ENCODE measurements at places on chromosomes 1 and 21.
A peak's percentile ranks its signal among the peaks of the same experiment; 100 is the strongest.

DNA sequence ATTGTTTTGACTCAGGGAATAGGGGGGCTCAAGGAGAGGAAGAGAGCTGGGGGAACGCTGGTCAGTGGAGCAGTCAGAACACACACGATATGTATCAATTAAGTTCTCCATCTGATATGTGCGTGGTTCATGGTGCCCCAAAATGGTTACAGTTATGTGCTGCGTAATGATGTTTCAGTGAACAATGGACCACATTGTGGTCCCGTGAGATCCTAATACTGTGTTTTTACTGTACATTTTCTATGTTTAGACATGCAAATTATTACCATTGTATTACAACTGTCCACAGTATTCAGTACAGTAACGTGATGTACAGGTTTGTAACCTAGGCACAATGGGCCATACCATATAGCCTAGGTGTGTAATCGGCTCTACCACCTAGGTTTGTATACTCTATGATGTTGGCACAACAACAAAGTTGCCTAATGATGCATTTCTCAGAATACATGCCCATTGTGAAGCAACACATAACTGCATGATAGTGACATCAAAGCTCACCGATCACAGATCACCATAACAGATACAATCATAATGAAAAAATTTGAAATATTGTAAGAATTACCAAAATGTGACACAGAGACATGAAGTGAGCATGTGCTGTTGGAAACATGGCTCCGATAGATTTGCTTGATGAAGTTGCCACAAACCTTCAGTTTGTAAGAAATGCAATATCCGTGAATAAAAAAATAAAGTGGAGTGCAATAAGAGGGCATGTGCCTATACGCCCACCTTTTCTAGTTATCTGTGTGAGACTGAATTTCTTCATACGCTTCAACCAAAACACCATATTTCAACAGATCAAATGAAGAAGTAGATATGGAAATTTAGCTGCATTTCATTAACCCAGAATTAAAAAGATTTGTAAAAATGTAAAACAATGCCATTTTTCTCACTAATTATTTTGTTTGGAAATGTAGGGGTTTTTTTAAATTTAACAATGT lies 14.8 kb upstream of the TMEM54 start:
- no peak for DNase-seq

- DNase-seq = no peak
Observed at GRCh38 chr1:205878026-205878425, 28.1 kb upstream of the PM20D1 start.

GRCh38 chr1:73500154-73500553 lies 697.8 kb downstream of the LRRIQ3 start:
- no peak for DNase-seq

- no peak for DNase-seq
Observed at GRCh38 chr1:6000444-6001288, 8.4 kb upstream of the NPHP4 start.

GRCh38 chr21:19724081-19724480 lies 1274.1 kb upstream of the NCAM2 start:
- no peak for DNase-seq

DNA sequence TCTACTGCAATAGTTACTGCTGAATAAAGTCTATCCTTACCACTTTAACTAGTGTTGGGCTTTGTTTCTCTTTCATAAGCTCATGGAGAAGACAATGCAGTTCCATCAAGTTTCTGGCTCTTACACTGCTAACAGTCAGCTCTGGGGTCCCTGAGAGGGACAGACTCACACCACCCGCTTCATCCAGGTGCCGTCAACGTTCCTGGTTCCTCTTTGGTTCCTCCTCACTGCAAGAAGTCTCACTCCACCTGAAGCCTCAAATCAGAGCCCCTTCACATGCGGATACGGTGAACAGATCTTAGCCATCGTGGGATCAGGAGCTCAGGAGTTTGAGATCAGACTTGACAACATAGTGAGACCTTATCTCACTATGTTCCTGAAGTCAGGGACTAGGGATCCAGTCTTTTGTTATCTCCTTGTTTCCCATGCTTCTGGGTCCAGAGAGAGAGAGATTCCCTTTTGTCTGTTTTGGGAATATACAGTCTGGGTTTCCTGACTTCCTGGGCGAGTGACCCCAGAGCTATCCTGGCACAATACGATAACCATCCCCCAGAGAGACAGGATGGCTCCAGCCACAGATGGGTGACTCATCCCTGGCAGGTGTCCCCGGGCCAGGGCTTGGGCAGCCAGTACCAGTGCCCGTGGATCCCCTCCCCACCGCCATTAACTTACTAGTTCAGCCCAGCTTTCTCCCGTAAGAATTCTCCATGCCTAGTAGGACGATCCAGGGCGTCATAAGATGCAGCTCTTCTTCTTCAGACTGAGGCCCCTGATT lies 14.3 kb upstream of the PCP4 start:
- DNase-seq = no peak

- DNase-seq = no peak
Observed at GRCh38 chr1:115092175-115092574, 2.9 kb upstream of the TSPAN2 start.

DNA sequence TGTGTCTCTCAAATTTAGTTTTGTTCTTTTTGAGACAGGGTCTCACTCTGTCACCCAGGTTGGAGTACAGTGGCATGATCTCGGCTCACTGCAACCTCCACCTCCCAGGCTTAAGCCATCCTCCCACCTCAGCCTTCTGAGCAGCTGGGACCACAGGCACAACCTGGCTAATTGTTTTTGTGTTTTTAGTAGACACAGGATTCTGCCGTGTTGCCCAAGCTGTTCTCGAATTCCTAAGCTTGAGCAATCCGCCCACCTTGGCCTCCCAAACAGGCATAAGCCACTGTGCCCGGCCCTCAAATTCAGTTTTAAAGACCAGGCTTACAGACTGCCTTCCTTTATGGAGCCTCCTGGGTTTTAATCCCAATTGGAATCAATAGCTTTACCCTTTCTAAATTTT lies 83.7 kb upstream of the SELENON start:
- no peak for DNase-seq

DNA sequence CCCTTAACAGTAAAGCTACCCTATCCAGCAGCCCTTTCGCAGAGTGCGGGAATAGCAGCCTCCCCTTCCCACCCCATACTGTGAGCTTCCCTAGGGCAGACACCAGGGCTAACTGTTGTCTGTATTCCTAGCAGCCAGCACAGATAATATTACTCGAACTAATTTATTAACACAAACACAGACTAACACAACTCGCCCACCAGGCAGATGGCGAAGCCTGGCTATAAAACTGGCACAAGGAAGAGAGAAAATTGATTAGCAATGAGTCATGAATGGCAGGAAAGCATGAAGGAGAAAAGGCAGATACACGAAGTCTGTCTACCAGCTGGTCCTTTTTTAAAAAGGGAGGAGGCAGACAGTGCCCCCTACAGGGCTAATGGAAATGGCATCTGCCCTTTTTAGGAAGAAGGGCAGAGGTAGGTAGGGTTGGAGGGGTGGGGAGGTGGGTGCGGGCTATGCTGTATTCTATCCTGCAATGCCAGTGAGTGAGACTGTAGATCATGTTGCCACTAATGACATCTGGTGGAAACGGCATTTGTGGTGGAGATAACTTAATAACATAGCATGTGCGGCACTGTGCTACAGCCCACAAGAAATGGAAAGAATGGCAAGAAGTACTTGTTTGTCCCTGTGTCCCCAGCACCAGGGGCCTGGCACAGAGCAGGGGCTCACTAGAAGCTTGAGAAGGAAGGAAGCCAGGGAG lies 30.6 kb upstream of the CTPS1 start:
- DNase-seq = peak; percentile 14

GRCh38 chr1:52588535-52588934 lies 13.6 kb upstream of the GPX7 start:
- DNase-seq = no peak

DNA sequence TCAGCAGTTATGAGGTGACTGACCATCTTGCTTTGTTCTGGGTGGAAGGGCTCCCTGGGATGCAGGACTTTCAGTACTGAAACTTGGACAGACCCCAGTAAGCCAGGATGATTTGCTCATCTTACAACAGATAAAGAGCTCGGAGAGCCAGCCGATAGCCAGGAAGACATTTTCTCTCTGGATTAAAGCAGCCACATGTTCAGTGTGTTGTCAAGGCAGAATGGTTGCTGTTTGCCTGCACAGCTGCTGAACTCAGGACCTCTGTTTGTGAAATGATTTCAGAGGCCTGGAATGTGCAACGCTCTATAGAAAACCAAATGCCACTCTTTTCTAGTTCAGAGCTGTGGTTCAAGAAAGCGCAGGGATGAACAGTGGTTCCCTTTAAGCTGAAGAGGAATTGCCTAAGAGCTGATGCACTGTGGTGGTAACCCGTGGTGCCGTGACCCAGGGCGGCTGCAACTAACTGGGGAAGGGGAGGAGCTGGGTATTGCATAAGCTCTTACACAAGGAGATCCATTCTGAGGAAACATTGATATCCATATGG lies 40.7 kb downstream of the CASQ2 start:
- DNase-seq = no peak

- no peak for DNase-seq
Observed at GRCh38 chr1:11541236-11541635, 62.3 kb downstream of the DISP3 start.

DNA sequence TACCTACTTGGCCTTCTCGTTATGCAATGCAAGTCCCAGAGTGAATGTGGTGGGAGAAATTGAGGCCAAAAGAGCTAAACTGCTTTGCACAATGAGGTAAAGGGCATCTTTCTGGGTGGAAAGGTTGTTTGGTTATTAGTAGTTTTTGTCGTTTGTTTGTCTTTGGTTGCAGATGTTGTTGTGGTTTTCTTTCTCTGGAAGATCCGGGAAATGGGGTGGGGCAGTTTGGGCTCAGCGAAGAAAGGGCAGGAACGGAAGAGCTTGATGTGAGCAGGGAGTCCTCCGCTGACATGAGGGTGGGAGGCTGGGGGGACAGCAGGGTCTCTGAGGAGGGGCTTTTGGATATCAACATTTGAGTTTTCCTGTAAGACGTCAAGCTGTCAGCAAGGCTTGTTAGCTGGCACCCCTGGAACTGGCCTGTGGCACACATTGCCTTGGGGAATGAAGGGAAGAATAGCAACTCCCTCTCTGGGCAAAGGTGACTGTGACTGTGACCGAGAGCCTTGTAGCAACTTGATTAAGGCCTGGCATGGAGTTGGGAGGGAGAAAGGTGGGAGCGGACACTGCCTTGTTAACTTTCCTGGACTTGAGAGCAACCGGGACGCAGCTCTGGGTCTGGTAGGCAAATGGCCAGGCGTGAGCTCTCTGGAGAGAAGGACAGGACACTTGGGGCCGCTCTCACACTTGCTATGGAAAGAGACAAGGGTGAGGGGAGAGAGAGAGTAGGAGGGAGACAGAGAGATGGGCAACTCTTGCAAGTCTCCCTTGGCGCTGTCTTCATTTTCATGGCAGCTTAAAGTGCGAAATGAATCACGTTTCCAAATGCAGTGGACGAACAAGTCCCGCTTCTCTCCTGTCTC lies 15.4 kb upstream of the OPRD1 start:
- DNase-seq = no peak

GRCh38 chr1:22250724-22251123 lies 107.8 kb upstream of the WNT4 start:
- no peak for DNase-seq

DNA sequence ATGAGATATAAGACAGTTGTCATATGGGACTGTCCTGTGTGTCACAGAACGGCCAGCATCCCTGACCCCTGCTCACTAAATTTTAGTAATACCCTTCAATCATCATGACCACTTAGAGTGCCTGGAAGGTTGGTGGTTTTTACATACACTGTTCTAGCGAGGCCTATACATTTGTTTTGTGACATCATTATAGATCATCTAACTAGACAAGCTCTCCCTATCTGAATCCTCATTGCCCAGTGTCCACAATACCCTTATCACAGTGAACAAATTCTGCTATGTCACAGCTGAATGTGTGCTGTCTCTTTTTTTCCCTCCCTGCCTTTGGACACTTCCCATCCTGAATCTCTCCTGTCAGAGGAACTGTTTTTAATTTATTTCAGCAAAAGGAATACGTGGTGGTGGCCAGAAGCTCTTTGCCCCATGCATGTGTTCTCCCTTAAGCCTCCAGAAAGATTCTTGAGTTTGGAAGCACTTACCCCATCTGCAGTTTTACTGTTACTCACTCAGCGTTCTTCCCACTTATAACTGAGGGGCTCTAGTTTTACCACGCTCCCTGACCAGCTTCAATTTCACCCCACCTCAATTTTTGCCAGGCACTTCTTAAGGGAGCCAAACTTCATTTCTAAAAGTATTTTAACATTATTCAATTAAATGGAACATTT lies 70.3 kb downstream of the OLFML2B start:
- DNase-seq = no peak

DNA sequence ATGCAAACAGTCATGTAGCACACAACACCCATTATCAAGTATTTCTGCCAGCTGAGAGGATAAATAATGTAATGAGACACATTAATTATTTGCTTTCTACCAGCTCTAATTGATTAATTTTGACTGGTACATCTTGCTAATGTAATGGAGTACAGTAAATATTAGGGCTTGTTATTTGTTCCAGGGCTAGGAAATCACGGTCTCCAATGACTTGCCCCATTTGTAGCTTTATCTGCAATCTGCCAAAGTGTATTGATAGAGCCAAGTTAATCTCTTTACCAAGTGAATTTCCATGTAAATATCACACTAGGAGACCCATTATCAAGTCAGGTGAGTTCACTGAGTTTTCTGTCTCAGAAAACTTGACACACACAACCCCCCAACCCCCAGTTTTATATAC lies 55.1 kb downstream of the RGS13 start:
- DNase-seq = no peak

DNA sequence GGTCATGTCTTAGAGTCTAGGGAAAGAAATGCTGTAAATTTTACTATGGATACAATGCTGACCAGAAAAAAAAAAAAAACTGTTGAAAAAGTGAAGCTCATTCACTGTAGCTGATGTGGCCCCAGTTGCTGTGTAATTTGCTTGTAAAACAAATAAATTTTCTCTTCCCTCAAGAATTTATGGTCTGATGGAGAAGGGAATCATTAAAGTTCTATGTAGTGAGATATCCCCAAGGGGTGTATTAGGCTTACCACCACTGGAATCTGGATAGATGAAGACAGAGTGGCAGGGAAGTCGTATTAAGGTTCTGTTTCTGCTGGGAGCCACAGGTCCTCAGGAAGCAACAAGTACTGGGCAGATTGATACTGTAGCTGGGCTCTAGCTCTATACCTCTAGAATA lies 860.0 kb downstream of the LTN1 start:
- no peak for DNase-seq

DNA sequence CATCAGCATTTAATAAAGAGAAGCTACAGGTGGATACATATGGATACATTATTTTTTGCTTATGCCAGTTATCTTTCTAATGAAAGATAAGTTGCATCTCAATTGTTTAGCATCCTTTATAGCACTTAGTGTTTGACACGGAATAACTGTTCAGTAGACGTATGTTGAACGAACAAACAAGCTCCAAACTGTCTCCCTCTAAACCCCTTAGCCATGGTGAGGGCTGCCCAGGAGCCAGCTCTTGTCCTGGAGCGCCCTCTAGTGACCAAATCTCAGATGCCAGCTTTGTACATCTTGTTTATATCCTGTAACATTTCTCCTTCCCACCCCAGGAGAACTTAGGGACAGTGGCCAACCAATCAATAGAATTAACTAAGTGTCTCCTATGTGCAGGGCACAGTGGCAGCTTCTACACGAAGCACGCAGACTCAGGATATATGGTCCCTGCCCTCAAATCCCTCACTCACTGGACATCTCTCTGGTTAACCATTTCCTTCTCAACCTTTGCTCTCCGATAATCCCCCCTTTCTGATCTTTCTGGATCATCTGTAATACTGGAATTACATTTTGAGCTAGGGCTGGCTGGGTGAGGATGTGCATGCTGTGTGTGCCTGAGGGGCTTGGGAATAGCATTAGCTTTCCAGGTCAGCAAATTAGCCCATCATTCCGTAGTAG lies 22.9 kb downstream of the KCNA10 start:
- peak; percentile 21 for DNase-seq

- peak; percentile 45 for DNase-seq
Observed at GRCh38 chr1:75079538-75080290, 54.5 kb upstream of the LHX8 start.

GRCh38 chr1:1307261-1307922 lies 338 bp downstream of the ACAP3 start:
- DNase-seq = no peak
